ENCODE measurements at places on chromosomes 13 and 19.

DNA sequence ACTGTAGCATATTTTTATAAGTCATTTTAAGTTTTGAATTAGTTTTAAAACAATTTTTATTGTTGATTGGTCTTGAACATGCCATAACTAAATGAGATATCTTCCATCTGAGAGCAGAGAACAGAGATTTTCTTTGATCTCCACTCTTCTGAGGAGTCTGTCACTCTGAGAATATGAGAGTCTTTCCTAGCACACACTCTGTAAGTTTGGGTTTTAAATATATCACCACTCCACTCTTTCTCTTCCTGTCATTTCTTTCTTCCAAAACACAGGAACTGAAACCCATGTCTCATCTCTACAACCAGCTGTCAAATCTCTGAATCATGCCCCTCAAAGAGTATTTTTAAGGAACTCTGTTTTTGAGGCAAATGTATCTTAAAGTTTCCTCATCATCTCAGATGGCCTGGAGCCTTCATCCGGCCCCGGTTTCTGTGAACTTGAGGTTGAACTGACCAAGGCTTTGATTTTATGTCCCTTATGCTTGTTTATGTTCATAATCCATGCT is 698.2 kb upstream of the SGCG start:
- no peak for DNase-seq

GRCh38 chr19:29671393-29672160 is 6.3 kb downstream of the PLEKHF1 start:
- peak; percentile 66 for DNase-seq

- DNase-seq, result no peak
Measured at GRCh38 chr13:38582133-38582532, 104.7 kb upstream of the FREM2 start.

GRCh38 chr19:41426952-41427646 is at the start of gene B3GNT8:
B3GNT8 (minus strand) TSS chr19:41427374; CDS start chr19:41426778, 596 bp downstream.
- DNase-seq, result no peak

- DNase-seq, result no peak
Measured at GRCh38 chr13:97100821-97101220, 106.5 kb upstream of the OXGR1 start.

GRCh38 chr19:38170334-38170733 is 53.7 kb downstream of the DPF1 start:
- no peak for DNase-seq

GRCh38 chr19:40507892-40508291 is 41.1 kb downstream of the SPTBN4 start:
- no peak for DNase-seq

DNA sequence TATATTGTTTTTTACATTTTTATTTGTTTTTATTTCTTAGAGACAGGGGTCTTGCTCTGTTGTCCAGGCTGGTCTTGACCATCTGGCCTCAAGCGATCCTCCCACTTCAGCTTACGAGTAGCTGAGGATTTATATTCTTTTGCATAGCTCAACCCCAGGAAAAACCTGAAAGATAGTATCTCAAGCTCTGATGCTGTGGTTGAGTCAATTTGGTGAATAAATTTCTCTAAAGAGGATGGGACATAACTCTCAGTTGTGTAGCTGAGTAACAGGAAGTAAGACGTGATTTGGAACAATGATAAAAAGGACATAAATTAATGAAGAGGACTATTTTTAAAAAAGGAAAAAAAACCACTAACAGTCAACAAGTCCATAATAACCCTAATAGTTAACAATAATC is 79.8 kb upstream of the TNFSF11 start:
- no peak for DNase-seq

DNA sequence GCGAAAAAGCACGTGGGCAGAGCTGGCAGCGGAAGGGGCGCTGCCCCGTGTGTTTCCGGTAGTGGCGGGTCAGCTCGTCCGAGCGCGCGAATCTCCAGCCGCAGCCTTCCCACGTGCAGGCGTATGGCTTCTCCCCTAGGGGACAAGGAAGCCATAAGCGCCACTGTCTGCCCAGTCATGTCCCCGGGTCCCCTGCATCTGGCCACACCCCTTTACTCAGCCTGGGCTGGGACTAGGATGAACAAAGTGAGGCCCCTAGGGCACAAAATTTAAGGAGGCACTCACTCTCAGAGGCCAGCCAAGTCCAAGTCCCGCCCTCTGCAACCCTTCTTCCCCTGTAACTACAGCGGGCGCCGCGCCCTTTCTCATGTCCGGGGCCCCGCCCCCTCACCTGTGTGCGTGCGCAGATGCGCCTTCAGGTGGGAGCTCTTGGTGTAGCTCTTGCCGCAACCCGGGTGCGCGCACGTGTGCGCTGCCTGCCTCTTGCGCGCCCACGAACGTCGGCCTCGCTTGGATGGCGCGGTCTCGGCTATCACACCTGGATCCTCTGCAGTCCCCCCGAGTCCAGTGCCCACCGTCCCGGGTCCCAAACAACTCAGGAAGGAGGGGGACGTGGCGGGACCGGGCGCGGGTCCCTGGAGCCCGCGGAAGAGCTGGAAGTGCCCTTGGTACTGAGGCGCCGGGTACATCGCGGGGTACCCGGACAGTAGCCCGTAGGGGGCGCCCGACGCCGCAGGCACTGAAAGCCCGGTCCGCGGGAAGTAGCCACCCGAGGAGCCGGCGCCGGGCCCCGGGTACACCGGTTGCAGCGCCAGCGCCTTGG is 1.9 kb downstream of the KLF1 start:
- peak; percentile 63 for DNase-seq

DNA sequence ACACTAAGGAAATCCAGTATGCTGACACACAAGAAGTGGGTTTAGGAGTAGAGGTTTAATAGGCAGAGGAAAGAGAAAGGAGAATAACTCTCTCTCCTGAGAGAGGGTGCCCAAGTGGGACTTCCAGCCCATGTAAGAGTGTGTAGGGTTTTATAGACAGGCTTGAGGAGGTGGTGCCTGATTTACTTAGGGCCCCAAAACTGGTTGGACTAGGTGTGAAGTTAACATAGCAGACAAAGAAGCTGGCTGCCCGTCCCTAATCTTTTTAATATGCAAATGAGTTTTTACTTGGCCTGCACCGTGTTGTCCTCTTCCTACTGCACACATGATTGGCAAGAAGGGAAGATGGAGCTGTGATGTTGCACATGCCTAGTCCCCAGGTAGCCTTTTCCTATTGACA is 752.5 kb upstream of the SLITRK5 start:
- no peak for DNase-seq

DNA sequence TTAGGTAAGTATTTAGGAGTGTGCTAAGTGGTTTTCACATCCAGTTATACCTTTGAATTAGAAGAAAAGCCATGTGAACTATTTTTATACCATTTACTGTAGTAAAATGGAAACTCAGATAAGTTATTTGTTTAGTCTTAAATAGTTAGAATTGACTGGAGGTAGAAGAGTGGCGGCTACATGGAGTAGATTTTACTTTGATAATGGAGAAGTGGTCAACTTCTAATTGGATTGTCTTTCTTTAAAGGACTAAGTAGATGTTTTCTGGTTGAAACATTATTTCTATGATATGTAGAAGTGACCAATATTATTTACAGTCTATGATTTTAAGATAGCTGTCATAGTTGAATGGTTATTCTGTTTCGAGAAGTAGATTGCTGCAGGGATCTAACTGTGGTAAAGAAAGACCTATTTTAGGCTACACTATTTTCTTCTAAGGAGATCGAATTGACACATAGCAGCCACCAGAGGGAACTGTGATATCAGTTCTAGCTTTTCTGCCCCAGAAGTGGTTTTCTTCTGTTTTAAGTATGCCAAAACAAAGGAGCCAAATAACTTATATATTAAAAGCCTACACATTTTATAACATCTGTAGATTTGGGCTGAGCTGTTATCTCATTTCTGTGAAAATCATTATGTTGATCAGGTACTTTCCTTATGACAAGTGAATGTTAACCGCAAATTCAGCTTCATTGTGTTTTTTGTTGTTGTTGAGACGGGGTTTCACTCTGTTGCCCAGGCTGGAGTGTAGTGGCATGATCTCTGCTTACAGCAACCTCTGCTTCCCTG is 26.1 kb downstream of the ZMYM2 start:
- no peak for DNase-seq

DNA sequence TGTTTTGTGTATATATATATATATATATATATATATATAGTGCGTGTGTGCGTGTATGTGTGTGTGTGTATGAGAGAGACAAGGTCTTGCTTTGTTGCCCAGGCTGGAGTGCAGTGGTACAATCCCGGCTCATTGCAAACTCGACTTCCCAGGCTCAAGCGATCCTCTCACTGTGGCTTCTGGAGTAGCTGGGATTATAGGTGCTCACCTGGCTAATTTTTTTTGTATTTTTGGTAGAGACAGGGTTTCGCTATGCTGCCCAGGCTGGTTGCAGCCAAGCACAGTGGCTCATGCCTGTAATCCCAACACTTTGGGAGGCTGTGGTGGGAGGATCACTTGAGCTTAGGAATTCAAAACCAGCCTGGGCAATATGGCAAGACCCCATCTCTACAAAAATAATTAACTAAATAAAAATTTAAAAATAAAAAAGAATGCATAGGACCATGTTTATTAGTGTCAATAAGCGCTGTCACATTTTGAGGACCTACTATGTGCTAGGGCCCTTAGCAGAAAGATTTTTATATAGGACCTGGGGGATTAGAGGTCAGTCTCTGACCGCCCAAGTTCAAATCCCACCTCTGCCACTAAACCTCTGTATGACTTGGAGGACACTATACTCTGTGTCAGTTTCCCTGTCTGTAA is 1.8 kb downstream of the PVR start:
- DNase-seq, result no peak

- DNase-seq, result no peak
Measured at GRCh38 chr13:76994281-76994680, 2.4 kb downstream of the CLN5 start.

Data from stimulated activated CD8-positive, alpha-beta memory T cell treated with anti-CD3 and anti-CD28 coated beads, Interleukin-15, amount 100 ng/mL, for 1 hour (primary cell).